ENCODE measurements at places on chromosomes 1 and 21. TPM values are rescaled to one million over a fixed set of nuclear protein-coding genes. Genes with fewer than 3 reads are reported as not detected.

DNA sequence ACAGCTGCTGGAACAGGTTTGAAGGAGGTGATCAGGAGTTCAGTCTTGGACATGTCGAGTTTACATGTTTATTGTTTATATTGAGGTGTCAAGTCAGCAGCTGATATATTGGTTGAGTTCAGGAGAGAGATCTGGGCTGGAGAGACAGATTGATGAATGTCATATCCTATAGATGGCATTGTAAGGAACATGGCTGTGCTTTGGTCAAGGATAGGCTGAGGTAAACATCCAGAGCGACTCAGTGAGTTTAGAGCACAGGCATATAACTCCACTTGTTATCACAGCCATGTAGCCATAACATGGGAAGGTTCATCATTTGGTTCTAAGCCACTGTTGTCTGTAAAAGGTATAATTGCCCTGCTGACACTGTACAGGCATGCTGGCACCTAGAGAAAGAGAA, 5.5 kb upstream of the MYOCOS start:
- no peak overlapping the region for H3K27ac ChIP-seq
- H3K4me3 ChIP-seq: no peak overlapping the region
- H3K36me3 ChIP-seq: no peaks in the 10 kb centered on the region

- no peak for DNase-seq
- no peak overlapping the region for H3K4me3 ChIP-seq
- H3K4me1 ChIP-seq: no peaks in the 10 kb centered on the region
- H3K27me3 ChIP-seq: no peaks in the 10 kb centered on the region
- H3K36me3 ChIP-seq: peaks cover 59% of the 10 kb centered on the region
These were observed 26.0 kb upstream of the PDXK start for GRCh38 chr21:43692949-43693348.

DNA sequence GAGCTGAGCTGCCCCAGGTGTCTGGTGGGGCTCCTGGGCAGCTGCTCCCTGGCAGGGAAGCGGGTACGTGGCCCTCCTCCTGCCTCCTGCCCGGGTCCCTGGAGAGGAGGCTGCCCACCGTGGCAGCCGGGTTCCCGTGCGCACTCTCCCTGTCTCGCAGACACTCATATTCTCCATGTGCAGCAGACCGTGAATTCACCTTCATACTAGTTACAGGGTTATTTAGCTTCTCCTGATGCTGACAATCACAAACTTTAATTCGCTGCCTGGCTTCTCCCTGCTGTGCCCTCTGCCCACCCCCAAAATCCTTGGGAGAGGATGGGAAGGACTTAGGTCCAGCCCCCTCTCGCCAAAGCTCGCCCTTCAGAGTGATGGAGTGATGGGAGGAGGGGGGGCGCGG, 95.3 kb downstream of the CASZ1 start:
- H3K4me3 ChIP-seq: no peak overlapping the region
- no peaks in the 10 kb centered on the region for H3K36me3 ChIP-seq
- DNase-seq: no peak
- peaks cover 9% of the 10 kb centered on the region for H3K4me1 ChIP-seq
- no peak overlapping the region for H3K27ac ChIP-seq

GRCh38 chr1:220711056-220711809, 21.1 kb downstream of the C1orf115 start:
- H3K27ac ChIP-seq: no peak overlapping the region
- H3K36me3 ChIP-seq: no peaks in the 10 kb centered on the region
- no peak for DNase-seq
- H3K4me3 ChIP-seq: no peak overlapping the region

DNA sequence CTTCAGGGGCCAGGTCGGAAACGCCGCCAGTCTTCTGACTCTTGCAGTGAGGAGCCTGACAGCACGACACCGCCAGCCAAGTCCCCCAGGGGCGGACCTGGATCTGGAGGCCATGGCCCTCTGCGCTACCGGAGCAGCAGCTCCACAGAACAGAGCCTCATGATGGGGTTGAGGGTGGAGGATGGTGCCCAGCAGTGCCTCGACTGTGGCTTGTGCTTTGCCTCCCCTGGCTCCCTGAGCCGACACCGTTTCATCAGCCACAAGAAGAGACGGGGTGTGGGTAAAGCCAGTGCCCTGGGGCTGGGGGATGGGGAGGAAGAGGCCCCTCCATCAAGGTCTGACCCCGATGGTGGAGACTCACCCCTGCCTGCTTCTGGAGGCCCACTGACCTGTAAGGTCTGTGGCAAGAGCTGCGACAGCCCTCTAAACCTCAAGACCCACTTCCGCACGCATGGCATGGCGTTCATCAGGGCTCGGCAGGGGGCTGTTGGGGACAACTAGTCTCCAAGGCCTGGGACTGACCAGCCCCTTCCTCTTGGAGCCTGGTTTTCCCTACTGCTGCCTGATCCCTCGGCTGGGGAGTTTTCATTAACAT, 8.7 kb downstream of the ZNF687 start:
- no peak for DNase-seq
- H3K4me1 ChIP-seq: no peaks in the 10 kb centered on the region
- no peak overlapping the region for H3K4me3 ChIP-seq
- peaks cover 91% of the 10 kb centered on the region for H3K36me3 ChIP-seq
- no peak overlapping the region for H3K27ac ChIP-seq

- no peaks in the 10 kb centered on the region for H3K27me3 ChIP-seq
- peaks cover 43% of the 10 kb centered on the region for H3K4me1 ChIP-seq
- peak overlapping the region; percentile 36 for H3K27ac ChIP-seq
- no peaks in the 10 kb centered on the region for H3K36me3 ChIP-seq
- no peak overlapping the region for H3K4me3 ChIP-seq
- DNase-seq: no peak
These were observed 9.2 kb upstream of the EPHA8 start for GRCh38 chr1:22553991-22554522.

DNA sequence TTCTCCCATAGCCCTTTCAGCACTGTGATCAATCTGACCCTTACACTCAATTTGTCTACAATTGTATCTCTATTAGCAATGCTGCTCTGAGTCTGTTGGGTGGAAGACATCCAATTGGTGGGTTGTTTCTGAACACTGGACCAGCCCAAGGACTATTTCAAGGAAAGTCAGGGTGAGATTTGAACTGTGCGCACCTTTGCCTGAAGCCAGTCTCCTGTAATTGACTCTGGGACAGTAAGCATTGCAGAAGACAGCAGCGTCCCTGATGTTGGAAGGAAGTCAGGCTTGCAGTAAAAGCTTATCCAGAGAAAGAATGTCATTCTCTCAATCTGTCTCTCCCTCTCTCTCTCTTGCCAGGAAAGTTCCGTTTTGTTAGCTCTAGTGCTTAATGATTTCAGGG, 233.9 kb downstream of the KIF26B start:
- no peak overlapping the region for H3K4me3 ChIP-seq
- peaks cover 20% of the 10 kb centered on the region for H3K4me1 ChIP-seq
- H3K27ac ChIP-seq: no peak overlapping the region
- no peak for DNase-seq

GRCh38 chr1:180482425-180483275, 19.7 kb downstream of the ACBD6 start:
- H3K36me3 ChIP-seq: peaks cover 28% of the 10 kb centered on the region
- H3K4me3 ChIP-seq: peak overlapping the region; percentile 12
- H3K27ac ChIP-seq: no peak overlapping the region
- H3K27me3 ChIP-seq: no peaks in the 10 kb centered on the region
- no peaks in the 10 kb centered on the region for H3K4me1 ChIP-seq

The GPR52 gene
- 0.08 TPM for polyA plus RNA-seq

The CRABP2 gene
- polyA plus RNA-seq: 42.1 TPM

- H3K4me1 ChIP-seq: no peaks in the 10 kb centered on the region
- no peak for DNase-seq
- H3K27me3 ChIP-seq: no peaks in the 10 kb centered on the region
- H3K4me3 ChIP-seq: no peak overlapping the region
These were observed 79.0 kb upstream of the CAPZB start for GRCh38 chr1:19564366-19564765.

The CR1 gene
- not detected for polyA plus RNA-seq

- peaks cover 7% of the 10 kb centered on the region for H3K36me3 ChIP-seq
- H3K4me3 ChIP-seq: no peak overlapping the region
- DNase-seq: no peak
- no peaks in the 10 kb centered on the region for H3K4me1 ChIP-seq
- no peaks in the 10 kb centered on the region for H3K27me3 ChIP-seq
These were observed 42.7 kb upstream of the FASLG start for GRCh38 chr1:172616195-172616594.

The CR1L gene
- not detected for polyA plus RNA-seq

The IFI44L gene
- polyA plus RNA-seq: 1.1 TPM

DNA sequence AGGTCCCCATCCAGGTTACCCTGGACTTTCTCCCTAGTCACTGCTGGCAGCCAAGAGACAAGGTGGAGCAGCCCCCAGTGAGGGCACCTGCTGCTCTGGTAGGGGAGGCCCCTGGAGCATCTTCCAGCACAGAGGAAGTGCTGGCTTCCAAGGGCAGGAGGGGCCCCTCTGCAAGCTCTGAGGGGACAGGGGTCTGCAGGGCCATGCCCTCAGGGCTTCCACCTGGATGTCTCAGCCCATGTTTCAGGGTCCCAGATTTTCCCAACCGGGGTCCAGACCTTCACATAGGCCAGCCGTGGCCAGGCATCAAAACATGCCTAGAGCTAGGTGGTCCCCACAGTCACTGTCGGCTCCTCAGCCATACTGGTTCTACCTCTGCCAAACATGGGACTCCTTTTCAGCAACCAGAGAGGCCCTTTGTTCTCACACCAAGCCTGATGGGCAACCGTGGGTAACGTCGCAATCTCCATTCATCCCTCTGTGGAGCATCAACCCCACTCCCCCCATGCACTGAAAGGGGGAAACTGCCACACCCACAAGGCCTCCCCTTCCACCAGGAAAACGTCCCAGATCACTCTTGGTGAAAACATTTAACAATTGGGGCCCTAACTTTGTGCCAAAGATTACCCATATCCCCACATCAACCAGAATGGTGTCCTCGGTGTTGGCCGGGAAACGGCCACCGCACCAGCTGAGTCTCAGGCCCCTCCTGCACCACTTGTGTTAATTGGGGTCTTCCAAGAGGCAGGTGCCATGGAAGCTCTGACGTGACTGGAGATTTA, 1.9 kb upstream of the COL6A2 start:
- peaks cover 11% of the 10 kb centered on the region for H3K36me3 ChIP-seq
- H3K4me1 ChIP-seq: no peaks in the 10 kb centered on the region
- H3K27me3 ChIP-seq: no peaks in the 10 kb centered on the region
- no peak overlapping the region for H3K27ac ChIP-seq
- H3K4me3 ChIP-seq: no peak overlapping the region

GRCh38 chr1:82819234-82819633, 1018.5 kb downstream of the ADGRL2 start:
- H3K4me3 ChIP-seq: no peak overlapping the region
- no peak for DNase-seq
- H3K27me3 ChIP-seq: no peaks in the 10 kb centered on the region

The MPL gene
- polyA plus RNA-seq: not detected

DNA sequence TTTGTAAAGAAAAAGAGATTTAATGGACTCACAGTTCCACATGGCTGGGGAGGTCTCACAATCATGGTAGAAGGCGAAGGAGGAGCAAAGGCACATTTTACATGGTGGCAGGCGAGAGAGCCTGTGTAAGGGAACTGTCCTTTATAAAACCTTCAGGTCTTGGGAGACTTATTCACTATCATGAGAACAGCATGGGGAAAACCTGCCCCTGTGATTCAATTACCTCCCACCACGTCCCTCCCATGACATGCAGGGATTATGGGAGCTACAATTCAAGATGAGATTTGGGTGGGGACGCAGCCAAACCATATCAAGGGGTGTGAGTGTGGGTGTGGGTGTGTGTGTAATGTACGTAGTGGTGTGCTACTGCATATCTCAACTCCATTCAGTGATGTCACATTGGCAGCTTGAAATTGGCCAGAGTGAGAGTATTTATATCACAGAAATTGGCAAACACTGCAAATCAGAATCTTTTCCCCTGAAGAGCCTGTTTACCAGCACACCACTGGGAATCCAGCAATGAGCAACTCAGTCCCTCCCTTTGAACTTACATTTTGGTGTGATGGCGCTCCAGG, 5.4 kb downstream of the ARHGEF10L start:
- no peak overlapping the region for H3K4me3 ChIP-seq
- H3K27me3 ChIP-seq: no peaks in the 10 kb centered on the region
- H3K36me3 ChIP-seq: no peaks in the 10 kb centered on the region

DNA sequence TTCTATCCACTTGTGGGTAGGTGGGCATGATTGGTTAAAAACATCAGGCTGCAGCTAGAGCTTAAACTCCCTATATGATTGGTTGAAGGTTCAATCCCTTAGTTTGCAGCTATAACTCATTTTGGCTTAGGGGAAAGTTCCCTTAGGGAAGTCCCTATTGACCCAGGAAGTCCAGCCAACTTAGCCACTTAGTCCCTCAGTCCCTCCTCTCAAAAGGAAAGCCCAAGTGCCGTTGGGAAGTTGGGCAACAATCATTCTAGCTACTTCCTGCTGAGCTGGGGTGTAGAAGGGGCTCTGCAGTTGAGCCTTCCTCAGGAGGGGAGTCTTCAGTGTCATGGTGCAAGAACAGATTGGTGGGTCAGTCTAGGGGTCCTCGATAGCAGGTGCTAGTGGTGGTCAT, 12.2 kb downstream of the MSTO1 start:
- H3K4me3 ChIP-seq: no peak overlapping the region
- no peak overlapping the region for H3K27ac ChIP-seq
- H3K36me3 ChIP-seq: no peaks in the 10 kb centered on the region
- no peaks in the 10 kb centered on the region for H3K27me3 ChIP-seq

The OR2L2 gene
- 0.03 TPM for polyA plus RNA-seq

DNA sequence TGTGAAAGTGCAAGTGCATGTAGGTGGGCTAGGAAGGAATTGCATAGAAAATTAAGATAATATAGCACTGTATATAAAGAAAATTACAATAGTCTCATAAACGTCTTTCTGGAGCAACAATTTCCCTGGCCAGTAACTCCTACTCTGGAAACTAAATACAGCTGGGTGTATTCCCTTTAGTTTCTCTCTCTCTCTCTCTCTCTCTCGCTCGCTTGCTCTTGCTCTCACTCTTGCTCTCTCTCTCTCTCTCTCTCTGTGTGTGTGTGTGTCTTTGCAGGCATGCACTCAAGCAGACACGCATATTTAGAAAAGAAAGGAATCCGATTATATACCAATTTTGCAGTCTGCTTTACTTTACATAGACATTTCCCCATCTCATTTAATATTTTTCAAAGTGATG, 14.7 kb downstream of the S100A10 start:
- peaks cover 25% of the 10 kb centered on the region for H3K36me3 ChIP-seq
- no peaks in the 10 kb centered on the region for H3K27me3 ChIP-seq
- no peak overlapping the region for H3K27ac ChIP-seq
- H3K4me1 ChIP-seq: peaks cover 27% of the 10 kb centered on the region
- no peak overlapping the region for H3K4me3 ChIP-seq

GRCh38 chr1:234735916-234736315, 125.9 kb upstream of the IRF2BP2 start:
- no peak overlapping the region for H3K27ac ChIP-seq
- no peaks in the 10 kb centered on the region for H3K36me3 ChIP-seq
- no peak for DNase-seq
- H3K4me3 ChIP-seq: no peak overlapping the region
- no peaks in the 10 kb centered on the region for H3K27me3 ChIP-seq

The IQCC gene
- 2.9 TPM for polyA plus RNA-seq

The CHIA gene
- polyA plus RNA-seq: not detected

GRCh38 chr1:47598357-47598756, 160.5 kb downstream of the FOXD2 start:
- no peaks in the 10 kb centered on the region for H3K4me1 ChIP-seq
- peaks cover 3% of the 10 kb centered on the region for H3K27me3 ChIP-seq
- H3K27ac ChIP-seq: no peak overlapping the region
- DNase-seq: no peak
- no peak overlapping the region for H3K4me3 ChIP-seq
